ENCODE measurements at places on chromosomes 4 and X.

- peak; percentile 55 for DNase-seq
Observed at GRCh38 chrX:45011131-45011530, 138.1 kb downstream of the KDM6A start.

- no peak for DNase-seq
Observed at GRCh38 chrX:39762266-39762841, 335.4 kb downstream of the BCOR start.

- DNase-seq = no peak
Observed at GRCh38 chr4:142485452-142485851, 360.6 kb downstream of the INPP4B start.

DNA sequence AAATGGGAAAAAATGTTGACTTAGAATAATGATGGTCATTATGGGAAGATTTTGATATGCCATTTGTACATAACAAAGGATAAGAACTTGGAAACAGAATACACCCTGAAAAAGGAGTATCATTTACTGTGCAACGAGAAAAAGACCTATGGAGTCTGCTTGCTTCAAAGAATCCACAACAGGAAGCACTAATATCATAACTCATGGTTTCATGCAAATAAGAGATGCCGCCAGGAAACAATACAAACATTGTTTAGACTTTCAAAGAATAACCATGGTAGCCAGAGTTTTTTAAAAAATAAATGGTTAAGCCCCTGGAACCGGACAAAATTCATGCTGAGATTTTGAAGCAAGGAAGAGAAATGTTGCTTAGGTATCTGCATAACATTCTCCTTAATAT, 139.9 kb upstream of the ETNPPL start:
- DNase-seq = no peak

DNA sequence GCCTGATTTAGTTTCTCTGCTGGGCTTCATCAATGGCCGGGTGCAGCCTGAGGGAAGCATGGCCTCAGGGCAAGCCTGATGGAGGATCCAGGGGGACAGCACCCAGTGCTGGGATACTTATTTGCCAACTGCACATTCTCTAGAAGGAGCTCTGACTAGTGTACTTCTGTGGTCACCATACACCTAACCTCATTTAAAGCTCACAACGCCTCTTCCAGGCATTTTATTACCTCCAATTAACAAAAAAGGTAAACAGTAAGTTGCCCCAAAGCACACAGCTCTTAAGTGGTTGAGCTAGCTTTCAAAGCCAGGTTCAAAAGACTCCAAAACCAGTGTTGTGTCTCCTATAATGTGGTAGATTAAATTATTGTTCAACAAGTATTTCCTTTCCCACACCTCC, 26.8 kb upstream of the ATXN3L start:
- DNase-seq = no peak

DNA sequence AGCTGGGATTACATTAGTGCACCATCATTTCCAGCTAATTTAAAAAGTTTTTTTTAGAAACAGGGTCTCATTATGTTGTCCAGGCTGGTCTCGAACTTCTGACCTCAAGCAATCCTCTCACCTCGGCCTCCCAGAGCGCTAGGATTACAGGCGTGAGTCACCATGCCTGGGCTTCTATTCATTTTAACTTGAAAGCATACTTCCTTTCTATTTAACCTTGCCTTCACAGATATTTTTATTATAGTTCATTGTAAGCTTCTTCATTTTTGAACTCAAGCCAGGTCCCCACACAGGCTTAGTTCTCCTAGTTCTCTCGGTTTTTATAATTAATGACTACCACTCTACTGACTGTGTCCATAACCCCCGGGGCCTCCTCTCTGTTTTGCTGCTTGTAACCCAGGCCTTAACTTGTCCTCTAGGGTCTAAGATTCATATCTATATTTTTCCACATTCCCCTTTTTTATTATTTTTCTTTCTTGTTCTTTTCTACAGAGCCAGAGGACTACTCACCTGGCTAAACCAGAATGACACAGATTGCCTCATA, 50.7 kb downstream of the SNX12 start:
- peak; percentile 2 for DNase-seq

DNA sequence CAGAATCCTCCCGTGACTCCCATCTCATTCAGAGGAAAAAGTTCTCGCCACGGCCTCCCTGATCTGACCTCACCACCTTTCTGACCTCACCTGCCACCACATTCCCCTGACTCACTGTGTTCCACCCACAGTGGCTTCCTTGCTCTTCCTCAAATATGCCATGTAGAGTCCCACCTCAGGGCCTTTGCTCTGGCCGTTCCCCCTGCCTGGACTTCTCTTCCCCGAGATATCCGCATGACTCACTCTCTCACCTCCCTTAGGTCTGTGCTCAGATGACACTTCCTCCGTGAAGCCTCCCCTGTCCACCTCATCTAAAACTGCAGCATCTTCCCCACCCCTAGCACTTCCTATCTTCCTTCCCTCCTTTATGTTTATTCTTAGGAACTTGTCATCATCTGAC, 7.2 kb upstream of the TSPYL2 start:
- DNase-seq = no peak

DNA sequence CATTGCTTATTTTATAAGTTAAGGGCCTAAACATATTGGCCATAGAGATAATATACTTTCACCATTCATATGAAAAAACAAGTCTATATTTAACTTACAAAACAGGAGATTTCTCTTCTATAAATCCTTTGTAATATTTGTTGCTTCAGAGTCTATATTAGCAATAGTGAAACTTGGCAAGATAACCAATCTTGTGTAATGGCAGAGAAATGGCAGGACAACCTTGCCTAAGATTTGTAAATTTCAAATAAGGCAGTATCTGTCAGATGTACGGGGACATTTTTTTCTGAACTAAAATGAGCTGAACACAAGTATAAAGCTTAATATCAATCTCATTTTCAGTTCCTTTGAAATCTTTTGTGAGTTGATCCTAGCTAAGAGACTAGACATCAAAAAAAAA, 17.8 kb upstream of the CPEB2 start:
- no peak for DNase-seq

GRCh38 chr4:100631281-100631968, 113.6 kb upstream of the EMCN start:
- no peak for DNase-seq

DNA sequence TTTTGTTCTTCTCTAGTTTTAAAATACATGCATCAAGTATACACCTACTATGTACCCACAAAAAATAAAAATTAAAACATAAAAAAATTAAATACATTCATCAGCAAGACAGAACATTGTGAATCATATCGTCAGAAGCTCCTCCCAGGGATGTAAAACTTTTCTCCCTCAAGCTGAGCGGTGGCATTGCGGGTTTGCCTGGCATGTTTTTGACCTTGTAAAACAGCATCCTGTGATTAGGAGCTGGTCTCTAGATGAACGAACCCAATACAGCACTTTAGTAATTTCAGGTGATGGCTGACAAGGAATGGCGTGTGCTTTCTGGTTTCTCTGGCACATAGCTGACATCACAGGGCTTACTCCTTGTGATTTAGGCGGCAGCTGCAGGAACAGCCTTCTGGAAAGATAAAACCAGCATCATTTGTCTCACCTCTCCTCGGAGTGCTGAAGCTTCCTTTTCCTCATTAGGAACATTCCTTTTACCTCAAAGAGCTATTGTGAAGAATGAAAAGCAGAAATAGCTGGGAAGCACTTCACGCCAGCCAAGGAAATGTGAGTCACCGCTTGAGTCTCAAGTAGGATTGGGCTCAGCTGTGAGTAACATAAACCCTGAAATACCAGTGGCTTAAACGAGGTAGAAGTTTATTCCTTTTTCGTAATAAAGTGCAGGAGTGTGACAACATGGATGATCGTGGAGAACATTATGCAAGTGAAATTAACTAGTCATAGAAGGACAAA, 44.3 kb downstream of the NYX start:
- peak; percentile 87 for DNase-seq

- no peak for DNase-seq
Observed at GRCh38 chr4:158166701-158167100, 6.1 kb downstream of the GASK1B start.

- DNase-seq = no peak
Observed at GRCh38 chr4:66045913-66046312, 375.6 kb upstream of the EPHA5 start.

DNA sequence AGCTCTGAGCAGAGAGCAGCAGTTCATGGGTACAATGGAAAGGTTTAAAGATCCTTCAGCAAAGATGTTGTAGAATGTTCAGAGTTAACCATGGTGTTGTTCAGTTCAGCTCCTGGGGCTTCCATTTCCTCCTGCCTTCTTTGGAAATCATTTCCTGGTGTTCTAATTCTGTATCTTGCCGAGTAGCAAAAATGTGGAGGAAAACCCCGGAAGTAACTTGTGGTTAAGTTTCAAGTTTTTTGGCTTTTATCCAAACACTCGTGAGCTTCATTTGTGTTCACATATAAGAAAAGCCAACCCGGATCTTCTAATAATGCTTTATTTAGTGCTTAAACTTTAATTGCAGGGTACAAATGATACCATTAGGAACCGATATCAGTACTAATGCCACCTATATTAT, 33.6 kb upstream of the ARX start:
- DNase-seq = no peak

- no peak for DNase-seq
Observed at GRCh38 chrX:95760356-95760755, 924.3 kb upstream of the DIAPH2 start.

DNA sequence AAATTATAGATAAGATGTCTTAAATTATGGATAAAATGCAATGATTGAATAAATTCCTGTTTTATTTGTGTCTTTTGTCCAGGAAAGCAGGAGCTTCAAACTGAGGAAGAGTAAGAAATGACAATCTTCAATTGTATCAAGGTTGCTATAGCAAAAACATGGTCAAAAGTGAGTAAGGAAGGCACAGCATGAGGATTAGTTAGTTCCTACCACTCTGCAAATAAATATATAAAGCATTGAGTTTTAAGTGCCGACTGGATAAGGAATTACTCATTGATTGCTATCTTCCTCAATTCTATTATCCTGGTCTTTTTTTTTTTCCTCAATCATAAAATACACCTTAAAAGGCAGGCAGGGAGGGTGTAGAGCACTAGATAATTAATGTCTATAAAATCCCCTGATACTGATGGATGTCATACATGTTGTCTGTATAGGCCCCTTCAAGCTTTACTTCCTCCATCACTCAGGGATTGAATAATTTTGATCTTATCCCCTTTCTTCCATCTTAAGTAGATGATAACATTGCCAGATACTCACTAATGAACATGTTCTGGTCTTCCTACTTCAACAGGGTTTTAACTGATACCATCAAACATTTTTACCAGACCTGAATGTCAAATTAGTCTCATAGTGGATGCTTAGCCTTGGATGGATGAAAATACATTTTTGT, 86.6 kb downstream of the MID1 start:
- DNase-seq = peak; percentile 51

GRCh38 chr4:68368691-68369131, 18.8 kb upstream of the YTHDC1 start:
- peak; percentile 83 for DNase-seq

GRCh38 chrX:31435592-31435991, 363.8 kb upstream of the FTHL17 start:
- DNase-seq = no peak

DNA sequence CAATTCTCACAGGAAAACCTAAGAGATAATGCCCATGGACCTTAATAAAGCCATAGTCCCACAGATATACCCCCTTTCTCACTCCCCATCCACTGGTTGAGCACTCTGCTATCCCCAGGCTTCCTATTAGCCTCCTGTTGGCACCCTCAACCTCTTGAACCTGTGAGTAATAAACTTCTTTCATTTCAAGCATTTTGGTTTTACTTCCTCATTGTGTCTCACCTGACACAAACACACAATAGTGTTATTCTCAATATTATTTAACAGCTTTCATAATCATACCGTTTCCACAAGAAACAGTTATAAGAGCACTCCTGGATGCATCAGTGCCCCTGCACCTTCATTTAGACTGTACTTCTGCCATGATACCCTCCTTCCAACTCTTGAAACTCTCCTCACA, 56.8 kb downstream of the TRPC5 start:
- DNase-seq = no peak

DNA sequence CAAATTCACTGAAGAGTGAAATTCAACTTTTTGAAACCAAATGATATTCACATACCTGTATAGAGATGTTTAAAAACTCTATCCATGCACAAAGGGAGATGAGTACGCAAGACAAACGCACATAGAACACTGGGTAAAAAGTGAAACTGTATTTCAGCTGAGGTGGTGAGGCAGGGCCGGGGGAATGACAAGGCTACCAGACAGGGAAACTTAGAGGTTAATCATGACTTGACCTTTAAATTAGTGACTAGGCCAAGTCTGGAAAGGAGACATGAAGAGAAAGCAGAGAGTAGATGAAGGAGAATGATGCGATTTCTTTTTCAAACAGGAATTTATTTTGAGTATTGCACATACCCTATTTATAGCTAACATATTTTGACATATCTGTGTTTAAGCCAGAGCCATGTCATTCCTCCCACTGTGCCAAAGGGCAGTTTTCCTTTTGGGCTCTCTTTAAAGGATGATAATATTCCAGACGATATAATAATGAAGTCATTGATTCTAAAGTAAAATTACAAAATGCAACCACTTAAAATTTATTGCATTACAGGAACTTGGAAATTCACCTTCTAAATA, 49.4 kb downstream of the ARHGEF6 start:
- no peak for DNase-seq

- peak; percentile 43 for DNase-seq
Observed at GRCh38 chr4:13329963-13330362, 154.2 kb downstream of the RAB28 start.

DNA sequence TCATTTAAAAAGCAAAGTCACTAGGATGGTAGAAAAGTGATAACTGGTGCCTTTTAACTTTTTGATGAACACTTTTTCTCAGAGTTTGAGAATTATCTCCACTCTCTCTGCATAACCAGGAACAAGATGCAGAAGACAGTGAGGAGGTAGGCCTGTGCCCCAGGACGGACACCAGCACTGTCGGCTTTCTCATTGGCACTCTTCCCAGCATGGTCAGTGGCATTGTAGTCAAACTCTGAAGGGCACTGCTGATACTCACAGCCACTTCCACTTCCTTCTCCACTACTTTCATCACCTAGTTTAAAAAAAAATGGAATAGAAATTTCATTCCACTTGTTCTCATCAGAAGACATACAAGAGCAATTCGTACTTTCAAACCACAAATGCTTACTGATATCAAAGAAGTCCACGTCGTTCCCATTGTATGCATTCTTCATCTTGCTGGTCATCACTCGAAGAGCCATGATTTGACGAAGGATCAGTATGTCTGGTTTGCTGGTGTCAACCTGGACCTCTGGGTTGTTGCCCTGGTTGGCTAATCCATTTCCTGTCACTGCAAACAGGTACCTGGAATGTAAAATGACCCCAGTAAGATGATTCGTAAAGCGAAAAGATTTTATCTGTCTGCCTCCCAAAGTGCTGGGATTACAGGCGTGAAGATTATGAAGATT, 84.8 kb upstream of the TFDP3 start:
- no peak for DNase-seq

- DNase-seq = no peak
Observed at GRCh38 chrX:45850775-45851433, 650.2 kb upstream of the DIPK2B start.
